GM12892 (cell line): ENCODE measurements at places on chromosomes 13 and 19.

DNA sequence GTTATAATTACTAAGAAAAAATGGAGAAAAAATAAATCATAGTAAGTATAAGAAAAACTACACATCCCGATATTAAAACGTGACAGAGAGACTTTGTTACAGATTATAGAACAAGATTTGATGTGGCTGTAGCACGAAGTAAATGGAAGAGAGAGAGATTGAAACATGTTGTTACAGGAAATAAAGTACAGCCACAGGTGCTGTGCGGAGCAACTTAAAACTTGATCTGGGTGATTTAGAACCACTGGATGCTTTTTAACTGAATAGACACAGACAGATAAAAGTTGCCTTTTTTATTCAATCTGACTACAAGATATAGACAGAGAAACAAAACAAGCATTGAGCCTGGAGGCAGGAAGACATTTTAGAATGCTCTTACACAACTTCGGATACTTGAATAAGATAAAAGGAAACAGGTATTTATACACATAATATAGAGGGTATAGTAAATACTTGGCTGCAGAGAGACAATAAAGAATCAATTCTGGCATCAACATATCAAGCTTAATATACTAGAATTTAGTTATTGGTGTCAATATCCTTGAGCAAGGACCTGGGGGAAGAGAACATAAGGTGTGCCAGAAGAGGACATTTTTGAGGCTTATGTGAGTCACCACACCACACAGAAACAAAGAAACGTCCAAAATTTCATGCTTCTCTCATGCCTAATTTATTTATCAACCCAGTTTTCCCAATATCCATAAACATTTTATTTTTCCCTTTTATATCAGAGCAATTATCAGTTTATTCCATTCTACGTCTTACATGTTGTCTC is 548.5 kb downstream of the SLITRK1 start:
- DNase-seq = no peak

- no peak for DNase-seq
Measured at GRCh38 chr13:94706843-94707399, 5.4 kb downstream of the SOX21 start.

DNA sequence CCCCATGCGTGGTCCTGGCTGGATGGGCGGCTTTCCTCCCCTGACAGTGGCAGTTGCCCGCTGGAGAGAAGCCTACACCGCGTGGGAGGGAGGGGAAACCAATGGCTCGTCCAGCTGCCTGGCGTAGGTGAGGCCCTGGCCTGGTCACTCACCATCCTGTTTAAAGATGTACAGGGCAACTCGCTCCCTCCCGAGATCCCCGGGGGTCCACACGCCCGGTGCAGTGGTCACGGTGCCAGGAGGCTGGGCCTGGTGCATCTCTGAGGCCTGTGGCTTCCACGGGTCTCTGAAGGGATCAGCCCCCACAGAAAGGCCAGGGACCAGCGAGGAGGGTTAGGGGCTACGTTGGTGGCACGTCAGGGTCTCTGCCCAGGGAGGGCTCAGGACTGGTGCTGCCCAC is 156.5 kb downstream of the KDM4B start:
- DNase-seq = no peak

- no peak for DNase-seq
Measured at GRCh38 chr13:77515785-77516184, 19.7 kb upstream of the SCEL start.

- no peak for DNase-seq
Measured at GRCh38 chr13:70527599-70527998, 419.3 kb upstream of the KLHL1 start.

GRCh38 chr13:107379407-107380155 is 811.6 kb upstream of the ARGLU1 start:
- no peak for DNase-seq

DNA sequence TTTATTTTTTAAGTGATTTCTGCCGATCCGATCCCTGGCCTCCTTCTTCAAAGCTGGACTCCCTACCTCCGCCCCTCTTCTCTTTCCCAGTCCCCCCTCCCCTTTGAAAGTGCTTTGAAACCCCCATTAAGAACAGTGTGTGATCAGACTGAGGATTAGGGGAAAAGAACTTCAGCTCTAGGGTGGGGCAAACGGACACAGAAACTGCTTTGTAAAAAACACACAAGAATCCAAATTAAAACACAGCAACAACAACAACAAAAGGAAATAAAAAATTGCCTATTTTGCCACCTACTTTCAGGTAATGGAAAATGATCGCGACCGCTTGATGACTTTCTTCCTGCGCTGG is 1.4 kb downstream of the SPRY2 start:
- no peak for DNase-seq

GRCh38 chr13:40666933-40667621 is 636 bp upstream of the FOXO1 start:
- peak; percentile 49 for DNase-seq

GRCh38 chr13:95552539-95553441 is at the start of gene CLDN10:
Gene CLDN10 (plus strand): TSS chr13:95552720. CDS start chr13:95552754, 34 bp downstream.
- peak; percentile 19 for DNase-seq

DNA sequence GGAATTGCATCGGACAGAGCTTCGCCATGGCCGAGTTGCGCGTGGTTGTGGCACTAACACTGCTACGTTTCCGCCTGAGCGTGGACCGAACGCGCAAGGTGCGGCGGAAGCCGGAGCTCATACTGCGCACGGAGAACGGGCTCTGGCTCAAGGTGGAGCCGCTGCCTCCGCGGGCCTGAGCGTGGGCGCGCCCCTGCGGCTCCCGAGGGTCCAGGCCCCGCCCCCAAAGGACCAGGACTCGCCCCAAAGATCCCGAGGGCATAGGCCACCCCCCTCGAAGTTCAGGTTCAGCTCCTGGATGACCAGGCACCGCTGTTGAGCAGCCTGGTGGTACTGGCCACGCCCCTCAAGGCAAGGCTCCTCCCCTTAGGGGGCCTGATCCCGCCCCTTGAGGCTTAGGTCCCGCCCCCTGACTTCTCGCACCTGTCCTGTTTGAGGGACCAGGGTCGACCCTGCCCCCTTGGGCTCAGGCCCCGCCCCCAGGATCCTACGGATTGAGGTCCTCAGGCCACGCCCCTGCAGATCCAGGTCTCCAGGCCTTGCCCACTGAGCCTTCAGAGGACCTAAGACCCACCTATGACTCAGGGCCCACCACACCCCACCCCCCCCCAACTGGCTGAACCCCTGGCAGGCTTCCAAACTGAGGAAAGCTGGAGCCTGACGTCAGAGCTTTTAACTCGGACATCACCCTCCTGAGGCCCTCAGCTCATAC is 43.1 kb downstream of the CYP4F22 start:
- peak; percentile 47 for DNase-seq

GRCh38 chr19:5587071-5587455 is 19.3 kb upstream of the TINCR start:
- no peak for DNase-seq

DNA sequence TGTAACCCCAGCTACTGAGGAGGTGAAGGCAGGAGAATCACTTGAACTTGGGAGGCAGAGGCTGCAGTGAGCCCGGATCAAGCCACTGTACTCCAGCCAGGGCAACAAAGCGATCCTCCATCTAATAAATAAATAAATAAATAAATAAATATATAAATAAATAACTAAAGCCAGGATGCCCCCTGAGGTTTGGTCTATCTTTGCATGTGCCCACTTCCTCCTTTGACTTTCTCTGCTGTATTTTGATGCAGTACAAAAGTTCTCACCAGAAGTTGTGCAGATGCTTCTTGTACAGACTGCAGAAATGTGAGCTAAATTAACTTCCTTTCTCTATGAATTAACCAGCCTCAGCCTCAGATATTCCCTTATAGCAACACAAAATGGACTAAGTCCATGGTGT is 6.5 kb upstream of the N4BP2L2 start:
- DNase-seq = no peak

DNA sequence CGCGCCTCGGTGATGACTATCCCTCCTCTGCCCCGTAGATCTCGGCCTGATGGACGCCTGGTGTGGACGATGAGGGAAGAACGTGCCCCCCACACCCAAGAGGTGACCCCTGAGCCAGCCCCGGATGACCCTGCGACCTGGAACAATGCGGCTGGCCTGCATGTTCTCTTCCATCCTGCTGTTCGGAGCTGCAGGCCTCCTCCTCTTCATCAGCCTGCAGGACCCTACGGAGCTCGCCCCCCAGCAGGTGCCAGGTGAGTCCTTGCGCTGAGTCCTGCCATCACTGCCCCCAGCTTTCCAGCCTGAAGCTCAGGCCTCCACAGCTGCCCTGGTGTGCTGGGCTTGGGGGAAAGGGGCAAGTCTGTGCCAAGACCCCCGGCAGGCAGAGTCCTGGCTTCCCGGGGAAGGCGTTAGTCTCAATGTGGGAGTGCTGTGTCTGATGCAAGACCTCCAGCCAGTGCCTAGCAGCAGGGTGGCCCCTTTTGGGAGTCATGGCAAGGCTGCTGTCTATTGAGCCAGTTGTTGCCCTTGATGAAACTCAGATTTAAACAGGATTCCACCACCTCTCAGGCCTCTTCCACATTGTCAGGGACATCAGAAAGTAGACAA is 67.5 kb downstream of the CHST8 start:
- DNase-seq = no peak

DNA sequence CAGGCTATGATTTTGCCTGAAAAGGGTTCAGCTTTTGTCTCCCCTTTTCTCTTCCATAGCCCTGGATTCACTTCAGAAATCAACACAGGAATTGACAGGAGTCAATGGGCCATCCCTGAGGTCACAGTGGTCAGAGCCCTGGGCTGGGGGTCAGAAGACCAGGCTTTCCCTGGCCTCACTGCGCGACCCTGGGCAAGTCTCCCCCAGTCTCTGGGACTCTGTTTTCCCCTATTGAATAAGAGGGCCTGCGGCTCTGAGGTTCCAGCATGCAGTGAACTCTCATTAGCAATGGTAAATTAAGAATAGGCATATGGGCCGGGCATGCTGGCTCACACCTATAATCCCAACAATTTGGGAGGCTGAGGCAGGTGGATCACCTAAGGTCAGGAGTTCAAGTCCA is 30.7 kb upstream of the VSTM2B start:
- DNase-seq = no peak

- DNase-seq = no peak
Measured at GRCh38 chr13:34657716-34658115, 284.4 kb upstream of the NBEA start.

- DNase-seq = no peak
Measured at GRCh38 chr13:61700620-61701019, 285.0 kb upstream of the PCDH20 start.

DNA sequence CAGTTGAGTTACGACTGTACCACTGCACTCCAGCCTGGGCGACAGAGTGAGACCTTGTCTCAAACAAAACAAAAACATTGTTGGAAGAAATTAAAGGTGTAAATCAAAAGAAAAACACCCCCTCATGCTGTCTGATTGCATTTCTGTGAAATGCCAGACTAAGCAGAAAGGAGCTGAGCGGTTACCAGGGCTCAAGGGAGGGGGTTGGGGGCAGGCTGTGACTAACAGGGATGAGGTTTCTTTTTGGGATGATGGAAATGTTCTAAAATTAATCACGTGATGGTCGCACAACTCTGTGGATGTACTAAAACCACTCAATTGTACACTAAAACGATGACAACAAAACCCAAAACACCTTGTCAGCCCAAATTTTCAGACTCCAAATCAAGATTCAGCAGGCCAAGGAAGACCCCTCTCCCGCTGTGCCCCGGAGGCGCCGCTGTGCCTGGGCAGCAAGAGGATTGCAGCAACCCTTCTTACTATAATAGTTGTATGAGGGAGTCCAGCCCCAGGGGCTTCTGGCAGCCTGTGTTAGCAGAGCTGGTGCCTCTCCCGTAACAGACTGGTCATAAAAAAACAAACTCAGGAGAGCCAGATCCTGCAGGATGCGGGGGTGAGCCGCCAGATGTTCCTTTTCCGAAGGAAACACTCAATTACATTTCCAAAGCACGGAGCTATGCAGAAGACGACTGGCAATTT is 20.9 kb downstream of the CAPS start:
- no peak for DNase-seq

GRCh38 chr13:33087091-33087490 is 70.9 kb downstream of the KL start:
- no peak for DNase-seq

DNA sequence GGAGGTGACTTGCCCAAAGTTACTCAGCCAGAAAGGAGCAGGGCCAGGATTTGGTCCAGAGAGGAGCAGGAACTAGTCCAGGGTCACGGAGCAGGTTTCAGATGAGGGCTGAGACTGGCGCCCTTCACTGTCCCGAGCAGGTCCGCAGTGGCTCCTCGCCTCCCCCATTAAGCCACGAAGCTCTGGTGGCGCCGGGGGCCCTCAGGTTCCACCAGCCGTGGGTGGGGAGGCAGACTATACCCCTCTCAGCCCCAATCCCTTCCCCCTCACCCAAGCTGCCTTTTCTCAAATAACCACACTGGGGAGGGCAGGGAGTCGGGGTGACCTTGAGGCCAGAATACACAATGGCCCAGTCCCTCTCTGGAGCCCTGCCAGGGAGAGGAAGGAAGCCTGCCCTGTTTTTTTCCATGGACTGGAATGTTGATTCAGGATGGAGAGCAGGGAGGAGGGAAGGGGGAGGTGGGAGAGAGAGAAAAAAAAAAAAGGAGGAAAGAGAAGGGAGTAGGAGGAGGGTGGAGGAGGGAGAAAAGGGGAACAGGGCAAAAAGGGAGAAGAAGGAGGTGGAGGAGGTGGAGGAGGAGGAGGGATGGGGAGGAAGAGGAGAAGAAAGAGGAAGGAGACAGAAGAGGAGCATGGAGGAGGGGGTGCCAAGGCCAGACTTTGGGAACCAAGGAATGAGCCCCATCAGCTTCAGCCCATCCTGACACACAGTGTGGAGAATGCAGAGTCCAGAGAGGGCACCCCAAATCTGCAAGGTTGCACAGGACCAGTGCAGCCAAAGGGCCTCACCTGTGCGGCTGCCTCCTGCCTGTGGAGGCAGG is 19.7 kb downstream of the CEACAM16 start:
- no peak for DNase-seq

DNA sequence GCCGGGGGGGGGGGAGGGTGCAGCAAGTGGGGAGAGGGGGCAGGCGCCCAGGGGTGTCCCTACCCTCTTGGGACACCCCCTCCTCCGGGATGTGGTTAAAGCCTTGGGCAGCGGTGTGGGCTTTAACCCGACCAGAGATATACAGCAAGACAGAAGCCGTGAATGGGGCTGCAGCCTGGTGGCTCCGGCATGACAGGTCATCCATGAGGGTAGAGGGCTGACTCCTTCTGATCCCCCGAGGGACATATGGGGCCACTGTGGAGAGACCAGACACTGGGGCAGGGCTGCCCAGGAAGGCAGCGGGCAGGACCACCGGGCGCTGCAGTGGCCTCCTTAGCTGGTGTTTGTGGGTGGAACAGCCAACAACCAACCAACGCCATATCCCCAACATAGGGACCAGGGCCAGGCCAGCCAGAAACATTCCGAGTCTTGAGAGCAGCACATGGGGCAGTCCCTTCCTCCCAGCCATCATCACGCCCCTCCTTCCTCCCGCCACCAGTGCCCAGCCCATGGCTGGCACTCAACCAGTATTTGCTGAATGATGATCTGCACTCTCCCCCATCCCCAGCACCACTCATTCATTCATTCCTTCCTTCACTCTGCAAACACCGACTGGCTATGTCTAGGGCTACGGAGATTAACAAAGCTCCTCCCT is 18.2 kb downstream of the ELAVL1 start:
- no peak for DNase-seq
